ENCODE measurements at places on chromosomes 5 and 9.

DNA sequence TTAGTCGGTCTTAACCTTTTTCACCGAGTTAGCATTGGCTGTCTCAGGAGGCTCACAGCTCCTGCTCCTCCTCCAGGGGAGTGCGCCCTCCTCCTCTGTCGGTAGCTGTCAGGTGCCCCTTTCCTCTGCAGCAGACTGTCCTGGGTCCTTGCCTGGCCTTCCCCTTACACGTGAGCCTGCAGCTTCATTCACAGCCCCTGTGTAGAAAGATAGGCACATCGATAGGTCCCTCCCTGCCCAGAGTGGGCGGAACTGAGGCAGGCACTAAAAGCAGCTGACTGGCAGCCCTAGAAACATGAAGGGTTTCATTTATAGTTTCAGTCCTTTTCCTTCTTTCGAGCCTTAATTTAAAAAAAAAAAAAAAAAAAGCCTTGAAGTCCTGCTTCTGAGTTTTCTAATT lies 17.2 kb downstream of the TENT4A start:
- DNase-seq = no peak

GRCh38 chr5:50435168-50435567 lies 5.9 kb downstream of the EMB start:
- DNase-seq = no peak

GRCh38 chr5:100818340-100818739 lies 84.7 kb downstream of the ST8SIA4 start:
- DNase-seq = no peak

DNA sequence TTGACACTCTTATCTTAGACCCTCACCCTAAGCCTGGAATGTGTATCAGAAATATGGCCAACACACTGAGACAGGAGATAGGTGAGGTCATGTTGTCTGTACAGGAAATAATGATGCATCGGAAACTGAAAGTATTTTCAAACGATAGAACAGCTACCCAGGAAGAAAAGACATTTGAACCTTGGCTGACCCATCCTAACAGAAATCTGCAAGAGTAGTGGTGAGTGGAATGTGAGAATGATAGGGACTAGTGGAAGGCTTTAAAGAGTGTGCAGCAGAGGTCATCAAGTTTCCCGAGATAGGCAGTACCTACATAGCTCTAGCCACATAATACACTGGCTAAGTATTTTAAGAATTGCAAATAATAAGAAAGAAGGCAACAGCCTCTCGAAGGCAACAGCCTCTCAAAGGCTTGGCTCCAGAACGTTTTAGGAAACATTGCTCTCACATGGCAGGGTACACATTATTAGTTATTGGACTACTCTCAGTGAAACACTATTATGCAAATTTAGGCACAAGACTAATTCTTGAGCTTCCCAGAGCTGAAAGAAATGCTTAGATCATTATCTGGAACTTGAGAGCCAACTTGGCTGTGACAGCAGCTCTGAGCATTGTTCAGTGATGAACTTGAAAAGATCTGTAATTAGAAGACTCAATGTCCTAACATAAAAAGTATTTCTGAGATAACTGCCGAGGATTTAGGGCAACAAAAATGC lies 133.1 kb upstream of the FBXL7 start:
- DNase-seq = no peak

DNA sequence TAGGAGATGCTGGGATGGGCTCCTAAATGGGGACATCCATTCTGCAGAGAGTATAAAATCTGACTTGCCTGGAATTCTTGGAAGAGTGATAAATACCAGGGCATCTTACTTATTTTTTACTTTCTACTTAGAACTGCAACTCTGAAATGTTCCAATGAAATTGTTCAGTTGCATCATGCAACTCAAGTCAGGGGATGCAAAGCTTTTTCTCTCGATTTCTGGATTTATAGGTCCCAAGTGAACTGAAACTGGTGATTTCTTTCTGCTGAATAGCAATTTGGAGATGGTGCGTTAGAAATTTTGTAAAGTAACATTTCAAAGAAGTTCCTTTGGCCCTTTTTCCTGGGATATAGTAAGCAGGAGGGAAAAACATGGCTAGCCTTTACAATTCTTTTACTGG lies 238.4 kb upstream of the CD180 start:
- DNase-seq = no peak

- no peak for DNase-seq
Observed at GRCh38 chr9:71329873-71330272, 208.5 kb upstream of the TRPM3 start.

- DNase-seq = no peak
Observed at GRCh38 chr5:32165597-32165996, 8.5 kb downstream of the GOLPH3 start.

DNA sequence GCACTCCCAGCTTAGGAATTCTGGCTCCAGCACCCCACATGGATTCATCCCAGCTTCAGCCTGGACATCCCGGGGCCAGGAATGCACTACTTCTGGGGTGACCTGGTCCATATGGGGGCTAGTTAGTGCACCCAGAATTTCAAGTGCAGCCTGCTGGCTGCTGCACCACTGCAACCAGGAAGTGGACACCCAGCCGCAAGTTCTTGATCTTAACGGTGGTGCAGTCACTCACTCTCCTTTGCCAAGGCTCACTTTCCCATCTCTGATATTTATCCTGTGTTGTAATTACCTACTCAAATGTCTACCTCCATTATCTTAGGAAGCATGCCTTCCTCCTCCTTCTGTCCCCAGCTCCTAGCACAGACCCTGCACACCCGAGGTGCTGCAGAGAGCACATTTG lies 26.2 kb upstream of the RAB14 start:
- no peak for DNase-seq

DNA sequence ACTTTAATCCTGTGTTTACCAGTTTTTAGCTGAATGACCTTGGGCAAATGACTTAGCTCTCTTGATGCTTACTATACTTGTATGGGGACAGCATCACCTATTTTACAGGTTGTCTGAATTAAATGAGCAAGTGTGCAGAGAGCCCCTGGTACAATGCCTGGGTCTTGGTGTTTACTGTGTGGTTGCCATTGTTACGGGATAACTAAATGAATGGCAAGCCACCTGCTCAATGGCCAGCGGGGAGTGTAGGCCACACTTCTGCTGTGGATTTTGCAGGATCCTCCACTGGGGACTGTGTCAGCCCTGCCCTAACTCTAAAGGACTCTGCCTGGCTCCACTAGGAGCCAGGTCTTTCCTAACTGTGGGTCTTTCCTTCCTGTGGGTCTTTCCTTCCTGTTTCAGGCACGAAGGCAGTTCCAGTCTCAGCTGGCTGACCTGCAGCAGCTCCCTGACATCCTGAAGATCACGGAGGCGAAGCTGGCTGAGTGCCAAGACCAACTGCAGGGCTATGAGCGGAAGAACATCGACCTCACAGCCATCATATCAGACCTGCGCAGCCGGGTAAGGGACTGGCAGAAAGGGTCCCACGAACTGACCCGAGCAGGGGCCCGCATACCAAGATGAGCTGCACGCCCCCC lies 10.3 kb upstream of the GLE1 start:
- no peak for DNase-seq

DNA sequence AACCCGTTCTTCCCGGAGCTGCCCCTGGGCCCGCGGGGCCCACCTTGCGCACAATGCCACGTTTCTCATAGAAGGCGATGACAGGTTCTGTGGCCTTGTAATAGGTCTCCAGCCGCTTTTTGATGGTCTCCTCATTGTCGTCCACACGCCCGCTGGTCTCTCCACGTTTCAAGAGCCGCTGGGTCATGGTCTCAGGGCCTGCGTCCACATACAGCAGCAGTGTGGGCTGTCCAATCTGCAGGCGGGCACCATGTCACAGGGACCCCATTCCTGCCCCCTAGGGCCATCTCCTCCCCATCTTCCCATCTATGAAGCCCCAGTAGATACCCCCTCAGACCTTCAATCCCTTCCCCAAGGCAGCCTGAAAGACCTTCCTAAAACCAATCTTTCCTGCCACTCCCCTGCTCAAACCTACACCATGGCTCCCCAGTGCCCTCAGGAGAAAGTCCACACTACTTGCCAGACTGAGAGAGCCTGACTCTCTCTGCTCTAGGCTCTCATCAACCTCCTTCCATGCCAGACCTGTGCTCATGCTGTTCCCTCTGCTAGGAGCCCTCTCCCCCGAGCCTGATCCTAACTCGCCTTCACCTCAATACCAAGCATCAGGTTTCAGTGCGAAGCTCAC lies 9.1 kb downstream of the AK1 start:
- no peak for DNase-seq

DNA sequence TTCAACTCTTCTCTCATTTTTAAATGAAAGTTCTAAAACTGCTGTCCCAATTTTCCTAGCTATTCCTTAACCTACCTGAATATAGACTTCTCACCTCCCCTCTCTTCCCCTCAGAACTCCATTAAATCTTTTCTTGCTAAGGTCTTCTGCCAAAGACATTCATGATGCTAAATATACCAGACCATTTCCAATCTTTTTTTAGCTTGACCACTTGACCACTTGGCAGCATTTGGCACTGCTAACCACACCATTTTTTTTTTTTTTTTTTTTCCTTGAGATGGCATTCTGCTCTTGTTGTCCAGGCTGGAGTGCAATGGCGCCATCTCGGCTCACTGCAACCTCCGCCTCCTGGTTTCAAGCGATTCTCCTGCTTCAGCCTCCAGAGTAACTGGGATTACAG lies 3.6 kb upstream of the ZNF131 start:
- DNase-seq = no peak

GRCh38 chr5:126816649-126817048 lies 39.7 kb downstream of the LMNB1 start:
- DNase-seq = no peak

DNA sequence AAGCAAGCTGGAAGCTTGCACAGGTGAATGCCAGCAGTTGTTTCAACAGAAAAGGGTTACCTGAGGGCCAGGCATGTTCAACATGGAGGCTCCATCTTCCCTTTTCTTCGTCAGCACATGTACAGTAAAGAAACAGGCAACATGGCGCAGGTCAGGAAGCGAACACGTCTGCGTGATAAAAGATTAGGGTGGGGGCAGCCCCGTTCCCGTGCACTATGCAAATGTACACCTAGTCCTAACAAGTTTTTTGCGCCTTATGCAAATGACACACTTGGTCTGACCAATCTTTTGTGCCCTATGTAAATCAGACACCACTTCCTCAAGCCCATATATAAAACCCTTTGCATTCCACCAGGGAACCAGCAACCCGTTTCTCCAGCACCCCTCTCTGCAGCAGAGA lies 452.1 kb upstream of the PTPRD start:
- no peak for DNase-seq

All from hypothalamus (tissue), 51 donors.